Nucleus accumbens (tissue), 56 donors: ENCODE measurements at places on chromosomes 11 and 22.

DNA sequence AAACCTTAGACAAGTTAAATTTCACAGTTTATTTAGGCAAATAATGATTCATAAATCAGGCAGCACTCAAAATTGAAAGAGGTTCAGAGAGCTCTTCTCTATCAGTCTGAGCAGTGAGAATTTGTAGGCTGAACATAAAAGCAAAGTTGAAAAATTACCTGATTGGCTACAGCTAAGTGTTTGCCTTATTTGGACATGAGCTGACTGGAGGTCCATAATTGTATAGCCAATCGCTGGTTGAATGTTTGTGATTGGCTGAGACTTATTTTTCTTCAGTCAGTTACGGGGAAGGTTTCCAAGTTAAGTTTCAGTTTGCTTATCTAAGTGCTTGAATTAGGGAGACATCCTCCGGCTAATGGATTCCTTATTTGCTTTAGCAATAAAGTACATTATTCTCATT is 527.5 kb downstream of the CNTN5 start:
- no peak for DNase-seq

GRCh38 chr11:123853038-123853437 is 32.4 kb downstream of the TMEM225 start:
- no peak for DNase-seq

DNA sequence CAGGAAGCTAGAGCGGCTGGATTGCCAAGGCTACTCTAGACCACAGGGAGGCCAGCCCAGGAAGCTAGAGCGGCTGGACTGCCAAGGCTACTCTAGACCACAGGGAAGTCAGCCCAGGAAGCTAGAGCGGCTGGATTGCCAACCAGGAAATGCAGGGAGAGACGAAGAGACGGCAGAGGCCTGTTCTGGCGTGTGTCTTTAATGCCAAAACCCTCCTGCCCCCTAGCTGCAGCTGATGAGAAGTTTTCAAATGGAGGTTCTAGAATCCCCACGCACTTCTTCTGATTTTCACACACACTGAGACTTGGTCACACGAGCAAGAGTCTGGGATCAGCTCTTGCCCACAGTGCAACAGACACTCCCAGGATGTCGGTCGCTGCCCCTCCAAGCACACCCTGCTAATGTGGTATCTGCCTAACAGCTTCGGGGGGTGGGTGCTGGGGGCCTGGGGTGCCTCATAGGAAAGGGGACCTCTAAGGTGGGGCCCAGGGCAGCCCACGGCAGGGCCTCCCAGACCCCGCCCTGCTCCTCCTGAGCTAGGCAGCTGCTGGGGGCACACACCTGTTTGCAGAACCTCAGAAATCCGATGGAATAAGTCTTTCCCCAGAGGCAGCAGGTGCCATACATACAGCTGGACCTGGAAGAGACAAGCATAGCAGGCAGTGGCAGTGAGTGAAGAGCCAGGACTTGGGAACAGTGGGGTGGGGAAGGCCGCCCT is 28.5 kb downstream of the MAFF start:
- DNase-seq, result peak; percentile 14

DNA sequence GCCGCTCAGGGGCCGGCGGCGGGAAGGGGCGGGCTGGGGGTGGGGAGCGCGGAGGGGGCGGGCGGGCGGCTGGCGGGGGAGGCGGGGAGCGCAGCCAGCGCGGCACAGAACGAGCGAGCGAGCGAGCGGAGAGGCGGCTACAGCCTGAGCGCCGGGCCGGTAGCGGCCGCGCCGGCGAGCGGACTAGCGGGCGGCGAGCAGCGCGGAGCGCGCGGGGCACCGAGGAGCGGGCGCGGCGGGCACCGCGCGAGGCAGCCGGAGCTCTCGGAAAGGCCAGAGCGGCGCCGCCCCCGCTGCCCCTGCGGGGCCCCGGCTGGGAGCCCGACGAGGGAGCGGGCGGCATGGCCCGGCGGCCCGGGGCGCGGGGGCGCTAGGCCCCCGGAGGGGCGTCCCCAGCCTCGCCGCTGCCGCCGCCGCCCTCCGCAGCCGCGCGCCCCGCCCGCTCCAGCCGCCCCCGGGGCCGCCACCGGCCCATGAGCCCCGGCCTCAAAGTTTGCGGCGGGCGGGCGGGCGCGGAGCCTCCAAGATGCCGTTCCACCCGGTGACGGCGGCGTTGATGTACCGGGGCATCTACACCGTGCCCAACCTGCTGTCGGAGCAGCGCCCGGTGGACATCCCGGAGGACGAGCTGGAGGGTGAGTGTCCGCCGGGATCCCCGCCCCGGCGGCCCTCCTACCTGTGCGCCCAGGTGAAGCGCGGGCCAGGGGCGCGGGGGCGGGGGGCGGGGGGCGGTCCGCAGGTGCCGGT is at the start of gene CABP7:
CABP7 (plus strand) TSS at position 105 of the 747 bp plus-strand sequence; CDS start at position 527, 422 bp downstream.
- DNase-seq, result no peak

DNA sequence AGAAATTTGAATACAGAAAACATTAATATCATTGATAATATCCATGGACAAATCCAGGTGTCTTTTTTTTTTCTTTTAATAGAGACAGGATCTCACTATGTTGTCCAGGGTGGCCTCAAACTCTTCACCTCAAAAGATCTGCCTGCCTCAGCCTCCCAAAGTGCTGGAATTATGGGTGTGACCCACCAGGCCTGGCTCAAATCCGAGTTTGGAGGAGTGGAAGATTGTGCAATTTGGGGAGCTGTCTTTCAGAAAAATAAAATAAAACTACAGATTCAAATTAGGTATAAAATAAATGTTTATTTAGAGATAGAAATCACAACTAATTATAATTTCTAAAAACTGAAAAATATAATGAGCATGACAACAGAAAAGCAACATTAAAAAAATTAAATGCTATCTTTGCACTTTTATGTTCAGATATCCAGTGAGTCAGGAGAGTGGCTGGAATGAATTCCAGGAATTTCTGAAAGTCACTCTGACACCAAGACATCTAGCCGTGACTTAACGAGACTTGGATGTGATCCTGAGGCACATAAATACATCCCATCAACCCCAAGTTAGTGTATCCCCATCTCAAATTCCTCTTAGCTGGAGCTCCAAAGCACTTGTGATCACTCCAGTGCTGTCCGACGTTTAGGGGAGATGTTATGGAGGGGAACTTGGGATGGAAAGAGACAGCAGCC is 128.6 kb upstream of the THY1 start:
- DNase-seq, result no peak

DNA sequence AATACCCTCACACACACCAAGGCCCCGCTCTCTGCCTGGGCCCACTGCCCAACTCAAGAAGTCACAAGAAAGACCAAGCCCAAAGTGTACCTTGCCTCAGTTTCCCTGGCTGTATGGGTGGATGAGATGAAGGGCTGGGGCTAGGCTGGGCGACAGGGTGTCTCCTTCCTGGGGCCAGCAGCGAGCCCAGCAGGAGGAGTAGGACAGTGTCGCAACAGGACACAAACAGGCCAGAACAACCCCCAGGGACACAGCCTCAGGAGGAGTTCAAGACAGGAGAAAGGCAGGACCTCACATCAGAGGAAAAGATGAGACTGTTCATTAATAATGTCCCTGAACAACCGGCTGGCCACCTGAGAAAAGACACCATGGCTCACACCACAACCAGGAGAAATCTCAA is 13.3 kb downstream of the CSNK1E start:
- no peak for DNase-seq

GRCh38 chr11:111454561-111455192 is 57.5 kb downstream of the BTG4 start:
- peak; percentile 56 for DNase-seq

DNA sequence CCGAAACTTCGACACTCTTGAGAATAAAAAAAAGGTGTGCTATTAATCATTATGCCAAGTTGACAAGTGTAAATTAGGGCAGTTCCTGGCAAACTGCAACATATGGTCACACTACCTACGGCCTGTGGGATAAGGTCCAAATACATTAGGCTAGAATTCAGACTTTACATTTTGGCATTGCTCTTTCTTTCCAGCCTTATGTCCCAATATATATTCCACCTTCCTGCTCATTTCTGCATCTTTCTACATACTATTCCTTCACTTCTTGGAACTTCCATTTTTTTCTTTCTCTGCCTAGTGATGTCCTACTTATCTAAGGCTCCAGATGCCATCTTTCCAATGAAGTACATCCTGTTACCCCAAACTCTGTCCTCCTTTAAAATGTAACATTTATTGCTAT is 577.2 kb downstream of the LRRC4C start:
- no peak for DNase-seq

DNA sequence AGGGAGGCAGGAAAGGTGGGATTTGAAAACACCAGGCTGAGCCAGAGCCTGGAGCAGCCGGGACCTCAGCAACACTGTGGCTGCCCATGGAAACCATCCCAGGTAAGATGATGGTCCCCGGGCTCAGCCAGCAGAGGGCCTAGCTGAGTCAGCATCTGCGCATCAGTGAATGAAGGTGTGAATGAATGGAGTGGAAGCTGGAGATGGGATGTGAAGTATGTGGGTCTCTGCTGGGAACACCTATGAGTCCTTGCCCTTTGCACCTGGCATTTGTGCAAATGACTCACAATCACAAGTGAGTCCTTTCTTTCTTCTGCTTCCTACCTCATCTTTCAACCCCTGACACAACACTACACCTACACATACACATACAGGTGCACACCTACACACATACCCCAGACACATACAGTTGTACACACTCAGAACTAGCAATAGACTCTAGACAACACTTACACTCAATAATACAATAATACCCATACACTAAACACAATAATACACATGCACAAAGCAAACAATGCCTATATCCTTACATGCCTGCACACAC is 62.8 kb upstream of the PRDM11 start:
- no peak for DNase-seq

DNA sequence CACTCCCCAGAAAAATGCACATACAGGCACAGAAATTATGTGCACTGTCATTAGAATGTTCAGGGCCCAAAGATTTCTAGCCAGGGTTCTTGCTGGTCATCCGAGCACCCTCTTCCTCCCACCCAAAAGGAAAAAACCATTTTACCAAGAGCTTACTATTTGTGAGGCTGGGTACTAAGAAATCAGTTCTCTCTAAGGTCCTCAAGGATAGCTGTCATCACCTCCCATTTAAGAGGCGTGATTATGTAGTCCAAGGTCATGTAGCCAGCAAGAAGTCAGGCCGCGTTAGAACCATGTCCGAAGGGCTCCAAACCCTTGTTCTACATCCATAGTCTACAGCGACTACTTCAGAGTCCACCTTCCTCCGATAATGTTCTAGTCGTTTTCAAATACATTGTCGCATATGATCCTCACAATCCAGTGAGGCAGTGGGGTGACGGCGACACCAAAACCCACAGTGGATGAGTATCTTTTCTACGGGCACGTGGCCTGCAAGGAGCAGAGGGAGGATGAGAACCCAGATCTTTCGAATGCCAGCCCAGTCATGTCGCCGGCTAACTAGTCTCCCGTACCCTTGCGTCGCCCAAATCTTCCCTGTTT is 634 bp downstream of the TIMM8B start:
- DNase-seq, result peak; percentile 26

DNA sequence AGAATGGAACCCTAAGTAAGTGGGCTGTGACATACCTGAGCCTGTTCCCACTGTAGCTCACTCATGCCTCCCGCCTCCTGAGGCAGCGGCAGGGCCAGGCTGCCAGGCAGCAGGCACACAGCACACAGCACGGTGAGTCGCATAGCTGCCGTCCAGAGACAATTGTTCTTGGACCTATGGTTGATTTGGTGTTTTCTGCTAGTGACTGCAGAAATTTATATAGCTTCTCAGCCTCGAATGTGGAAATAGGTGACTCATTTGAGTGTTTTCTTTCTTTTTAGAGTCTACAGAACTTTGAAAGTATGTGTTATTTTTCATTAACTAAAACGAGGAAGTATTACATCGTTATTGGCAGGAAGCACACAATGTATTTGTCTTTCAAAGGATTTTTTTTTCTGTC is at the start of gene MMP7:
MMP7 (minus strand) TSS at position 190 of the 400 bp plus-strand sequence; CDS start at position 143, 47 bp downstream.
- DNase-seq, result no peak

GRCh38 chr22:50248196-50249081 is 2.6 kb downstream of the HDAC10 start:
- DNase-seq, result no peak
